Stimulated activated CD4-positive, alpha-beta T cell treated with anti-CD3 and anti-CD28 coated beads, Interleukin-1b, Interleukin-23, amount 100 ng/mL, for 1 hour (primary cell): ENCODE measurements at places on chromosomes 7 and 10.

GRCh38 chr10:131159771-131160170 is 151.8 kb downstream of the TCERG1L start:
- DNase-seq = no peak

DNA sequence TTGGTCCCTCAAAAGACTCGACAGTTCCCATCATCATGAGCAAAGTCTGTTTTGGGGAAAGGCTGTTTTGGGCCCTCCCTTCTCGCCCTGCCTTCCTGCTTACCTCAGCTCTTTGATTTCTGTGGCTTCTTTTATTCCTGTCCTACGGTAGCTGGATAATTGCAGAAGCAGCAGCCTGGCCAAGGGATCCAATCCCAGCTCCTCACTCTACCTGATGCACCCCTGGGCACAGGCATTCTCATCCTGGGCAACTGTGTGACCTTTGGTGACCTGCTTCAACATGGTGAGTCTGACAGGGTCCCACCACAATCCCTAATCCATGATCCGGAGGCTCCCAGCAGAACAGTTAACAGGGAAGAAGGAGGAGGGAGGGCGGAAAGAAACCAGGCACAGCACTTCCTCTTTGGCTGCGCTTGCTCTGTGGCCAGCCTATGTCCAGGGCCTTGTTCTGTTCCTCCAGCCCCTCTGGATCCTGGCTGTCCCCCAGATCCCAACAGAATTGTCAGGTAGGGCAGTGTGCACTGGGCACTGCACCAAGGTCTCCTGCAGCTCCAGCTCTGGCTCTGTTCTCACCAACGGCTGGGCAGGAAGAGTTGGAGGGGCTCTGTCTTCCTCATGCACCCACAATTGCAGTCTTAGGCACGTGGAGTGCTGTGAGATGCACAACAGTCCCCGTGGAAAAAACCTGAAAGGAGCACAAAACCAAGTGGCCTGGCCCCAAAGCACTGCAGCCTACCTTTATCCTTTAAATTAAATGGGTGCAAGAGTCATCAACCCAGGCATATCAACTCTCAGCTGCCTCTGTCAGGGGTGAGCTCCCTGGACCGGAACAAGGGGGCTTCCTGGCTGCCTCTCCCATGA is 144.4 kb downstream of the PTPN20 start:
- no peak for DNase-seq

- DNase-seq = no peak
Measured at GRCh38 chr7:41711283-41712064, 8.6 kb upstream of the INHBA start.

DNA sequence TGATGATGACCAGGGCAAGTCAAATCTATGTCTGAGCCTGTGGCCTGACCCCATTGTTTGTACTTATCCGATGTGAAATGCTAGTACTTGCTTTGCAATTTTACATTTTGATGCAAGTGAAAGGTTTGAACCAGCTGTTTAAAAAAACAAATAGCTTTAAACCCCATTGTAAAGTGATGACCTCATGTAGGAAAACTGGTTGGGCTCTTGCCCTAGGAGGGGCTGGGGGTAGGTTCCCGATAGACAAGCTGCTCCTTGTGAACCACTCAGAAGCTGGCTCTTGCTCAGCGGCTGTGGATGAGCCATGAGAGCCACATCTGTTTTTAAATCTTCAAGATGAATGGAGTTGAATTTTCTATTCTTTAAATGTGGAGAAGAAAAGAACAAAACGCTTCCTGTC is 185.3 kb downstream of the WDR11 start:
- DNase-seq = no peak

GRCh38 chr7:77887567-77887966 is 89.0 kb downstream of the PHTF2 start:
- DNase-seq = no peak

GRCh38 chr7:114151777-114152176 is 233.0 kb upstream of the PPP1R3A start:
- DNase-seq = no peak

- no peak for DNase-seq
Measured at GRCh38 chr10:103765168-103765567, 90.2 kb downstream of the SH3PXD2A start.

DNA sequence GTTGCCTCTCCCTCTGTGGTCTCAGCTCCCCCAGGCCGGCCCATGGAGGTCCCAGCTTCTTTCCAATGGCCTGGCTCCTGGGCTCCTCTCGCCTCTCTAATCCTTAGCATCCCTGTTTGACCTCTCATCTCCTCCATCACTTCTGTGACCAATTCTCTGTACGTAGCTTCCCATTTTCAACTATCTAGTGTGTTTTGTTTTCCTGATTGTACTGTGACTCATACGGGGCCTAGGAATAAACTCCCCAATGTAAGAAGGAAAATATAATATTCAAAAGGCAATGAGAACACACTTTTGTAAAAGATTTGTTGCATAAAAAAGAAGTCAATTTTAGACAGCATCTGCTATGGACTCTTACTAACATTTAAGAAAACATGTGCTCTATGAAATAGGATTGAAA is 90.3 kb downstream of the MKX start:
- DNase-seq = no peak

DNA sequence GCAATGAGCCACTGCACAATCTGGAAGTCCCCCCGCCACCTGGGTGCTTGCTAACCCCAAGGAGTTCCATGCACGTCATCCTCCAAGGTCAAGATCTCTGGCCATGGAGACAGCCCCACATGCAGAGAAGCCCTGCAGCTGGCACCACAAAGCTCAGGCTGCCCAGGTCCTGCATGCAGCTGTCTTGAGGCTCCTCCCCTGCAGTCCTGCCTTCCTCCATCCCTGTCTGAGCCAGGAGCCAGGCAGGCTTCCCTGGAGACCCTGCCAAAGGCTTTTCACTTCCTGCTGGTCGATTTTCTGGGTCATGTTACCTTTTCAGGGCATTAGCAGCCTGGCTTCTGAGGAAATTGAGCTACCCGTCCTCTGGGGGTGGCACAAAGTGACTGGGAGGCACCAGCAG is 12.5 kb upstream of the TMEM72 start:
- no peak for DNase-seq

- DNase-seq = no peak
Measured at GRCh38 chr10:117936141-117936540, 110.6 kb downstream of the RAB11FIP2 start.

DNA sequence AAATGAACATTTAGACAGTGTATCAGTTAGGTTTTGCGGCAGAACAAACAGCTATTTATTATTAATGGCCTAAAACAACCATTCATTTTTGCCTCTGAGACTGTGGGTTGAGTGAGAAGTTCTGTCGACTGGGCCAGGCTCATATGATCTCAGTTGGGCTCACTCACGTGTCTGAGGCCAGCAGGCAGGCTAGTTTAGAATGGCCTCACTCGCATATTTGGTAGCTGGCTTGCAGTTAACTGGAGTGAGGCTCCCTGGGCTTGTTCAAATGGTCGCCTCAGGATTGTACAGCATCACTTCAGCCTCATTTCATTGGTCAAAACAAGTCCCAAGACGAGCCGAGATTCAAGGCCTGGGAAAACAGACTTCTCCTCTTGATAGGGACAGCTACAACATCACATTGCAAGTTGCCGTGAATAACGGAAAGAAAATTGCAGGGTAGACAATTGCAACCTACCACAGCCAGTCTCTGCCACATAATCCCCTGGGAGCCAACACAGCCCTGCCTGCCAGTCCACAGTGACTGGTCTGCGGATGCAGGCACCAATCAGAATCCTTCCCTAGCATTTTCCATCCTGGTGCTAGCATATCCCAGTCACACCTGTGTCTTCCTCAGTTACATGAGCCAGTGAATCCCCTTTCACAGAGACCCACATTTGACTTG is 23.1 kb upstream of the PPIF start:
- DNase-seq = no peak

DNA sequence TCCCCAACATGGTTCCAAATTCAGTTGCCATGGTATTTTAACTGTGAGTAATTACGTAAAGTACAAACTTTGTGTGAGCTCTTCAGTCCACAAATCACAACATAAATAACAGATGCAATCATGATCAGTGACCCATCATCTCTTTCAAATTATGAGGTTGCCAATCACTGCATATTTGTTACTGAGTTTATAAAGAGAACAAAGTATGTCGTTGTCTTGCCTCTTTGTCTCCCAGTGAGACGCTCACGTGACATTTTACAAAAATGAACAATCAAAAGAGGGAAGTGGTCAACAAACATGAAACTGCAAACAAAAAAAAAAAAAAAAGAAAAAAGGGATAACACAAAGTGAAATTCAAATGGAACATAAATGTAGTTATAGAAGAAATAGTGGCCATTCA is 122.7 kb upstream of the PDSS1 start:
- DNase-seq = no peak

DNA sequence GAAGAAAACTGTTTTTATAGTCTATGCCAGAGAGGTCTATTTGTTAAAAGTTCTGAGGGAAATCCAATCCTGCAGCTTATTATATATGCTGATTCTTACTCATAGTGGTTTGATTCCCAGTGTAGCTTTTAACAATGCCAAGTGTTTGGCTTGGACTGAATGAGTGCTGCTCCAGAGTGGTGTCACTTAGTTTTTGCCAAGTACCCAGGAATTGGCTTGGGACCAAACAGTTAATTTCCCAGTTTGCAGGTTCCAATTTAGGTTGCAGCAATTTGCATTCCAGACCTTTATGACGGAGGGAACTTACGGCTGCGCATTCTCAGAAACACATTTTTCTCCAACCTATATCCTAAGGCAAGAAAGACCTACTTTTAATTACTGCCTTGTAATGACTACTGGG is 32.4 kb downstream of the NSUN6 start:
- no peak for DNase-seq

DNA sequence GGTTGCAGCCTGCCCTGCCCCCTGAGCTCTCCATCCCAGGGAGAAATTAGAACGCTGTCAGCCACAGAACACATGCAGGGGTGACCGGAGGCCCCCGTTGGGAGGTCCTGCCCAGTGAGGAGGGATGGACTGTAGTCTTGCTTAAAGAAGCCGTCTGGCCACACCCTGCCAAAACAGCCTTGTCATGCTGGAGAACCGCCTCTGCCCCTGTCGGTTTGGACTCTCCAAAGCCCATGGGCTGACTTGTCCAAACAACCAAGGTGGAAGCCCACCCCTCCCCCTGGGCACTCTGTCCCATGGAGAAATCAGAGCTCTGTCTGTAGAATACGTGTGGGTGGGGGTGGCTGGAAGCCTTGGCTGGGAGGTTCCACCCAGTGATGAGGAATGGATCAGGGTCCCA is 12.7 kb upstream of the TBATA start:
- no peak for DNase-seq

- no peak for DNase-seq
Measured at GRCh38 chr7:233249-234035, 41.1 kb downstream of the FAM20C start.

DNA sequence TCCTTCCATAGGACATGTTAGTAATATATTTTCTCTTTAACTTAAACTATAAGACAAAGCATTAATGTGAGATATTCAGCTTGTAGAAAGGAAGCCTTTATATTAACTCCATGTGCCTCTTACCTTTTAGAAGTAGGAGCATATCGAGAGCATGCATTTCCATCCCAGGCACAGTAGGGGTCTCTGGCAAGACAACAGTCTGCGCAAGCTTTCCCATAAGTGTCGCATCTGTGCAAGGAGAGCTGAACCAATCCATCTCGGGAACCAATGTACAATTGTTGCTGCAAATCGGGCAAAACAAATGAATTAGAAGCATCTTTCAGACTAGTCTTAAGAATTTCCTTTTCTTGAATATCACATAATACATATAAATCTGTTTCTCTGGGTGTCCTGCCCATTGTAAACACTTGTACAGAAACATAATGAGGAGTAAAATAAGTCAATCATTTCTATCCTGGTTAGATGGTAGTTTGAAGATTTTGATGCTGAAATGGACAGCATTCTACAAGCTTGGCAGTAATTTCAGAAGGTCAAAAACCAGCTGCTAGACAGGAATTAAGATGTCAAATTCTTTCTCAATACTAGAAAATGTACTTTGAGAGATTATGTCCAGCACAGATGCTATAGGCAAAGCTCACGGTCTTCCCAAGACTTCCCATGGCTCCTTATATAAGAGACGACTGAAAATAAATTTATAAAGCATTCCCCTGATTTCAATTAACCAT is 171.8 kb downstream of the SEMA3D start:
- DNase-seq = no peak

- DNase-seq = no peak
Measured at GRCh38 chr7:132145466-132145865, 430.8 kb downstream of the PLXNA4 start.

DNA sequence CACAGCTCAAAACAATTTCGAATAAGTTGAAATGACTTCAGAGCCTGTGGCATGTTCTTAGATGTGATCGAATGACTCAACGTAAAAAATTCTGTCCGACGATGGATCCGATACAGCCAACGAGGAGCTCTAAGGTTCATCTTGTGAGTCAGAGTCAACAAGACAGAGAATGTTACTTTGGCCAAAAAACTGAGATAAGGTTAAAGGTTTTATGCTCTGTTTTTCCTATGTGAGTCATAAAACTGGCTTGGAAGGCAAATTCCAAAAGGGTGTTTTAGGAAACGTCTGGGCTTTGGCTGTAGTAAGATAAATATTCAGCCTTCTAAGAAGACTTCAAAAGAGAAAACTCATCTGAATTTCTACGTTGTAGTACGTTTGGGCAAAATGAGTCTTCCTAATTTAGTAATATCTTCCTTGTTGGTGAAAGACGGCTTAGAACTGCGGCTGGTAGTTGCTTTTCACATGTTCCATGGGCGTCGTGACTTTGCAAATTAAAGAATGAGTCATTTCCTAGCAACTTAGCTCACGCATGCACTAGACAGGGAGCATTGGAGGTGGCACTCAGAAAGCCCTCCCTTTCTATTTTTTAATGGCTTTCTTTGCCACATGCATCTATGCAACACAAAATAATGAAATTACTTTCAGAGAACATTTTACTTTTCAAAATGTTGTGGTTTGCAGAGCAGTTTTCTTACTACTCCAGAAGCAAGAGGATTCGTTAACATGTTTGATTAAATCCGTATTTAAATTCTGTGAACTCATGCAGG is 28.2 kb downstream of the PFKP start:
- peak; percentile 14 for DNase-seq

- no peak for DNase-seq
Measured at GRCh38 chr10:75493464-75493863, 62.0 kb downstream of the LRMDA start.
